CD14-positive monocyte (primary cell): ENCODE measurements at places on chromosomes 12 and 14.

- DNase-seq, result no peak
Observed at GRCh38 chr12:76871742-76872141, 7.1 kb downstream of the CSRP2 start.

GRCh38 chr14:92603309-92604242 is 90.0 kb downstream of the RIN3 start:
- no peak for DNase-seq

DNA sequence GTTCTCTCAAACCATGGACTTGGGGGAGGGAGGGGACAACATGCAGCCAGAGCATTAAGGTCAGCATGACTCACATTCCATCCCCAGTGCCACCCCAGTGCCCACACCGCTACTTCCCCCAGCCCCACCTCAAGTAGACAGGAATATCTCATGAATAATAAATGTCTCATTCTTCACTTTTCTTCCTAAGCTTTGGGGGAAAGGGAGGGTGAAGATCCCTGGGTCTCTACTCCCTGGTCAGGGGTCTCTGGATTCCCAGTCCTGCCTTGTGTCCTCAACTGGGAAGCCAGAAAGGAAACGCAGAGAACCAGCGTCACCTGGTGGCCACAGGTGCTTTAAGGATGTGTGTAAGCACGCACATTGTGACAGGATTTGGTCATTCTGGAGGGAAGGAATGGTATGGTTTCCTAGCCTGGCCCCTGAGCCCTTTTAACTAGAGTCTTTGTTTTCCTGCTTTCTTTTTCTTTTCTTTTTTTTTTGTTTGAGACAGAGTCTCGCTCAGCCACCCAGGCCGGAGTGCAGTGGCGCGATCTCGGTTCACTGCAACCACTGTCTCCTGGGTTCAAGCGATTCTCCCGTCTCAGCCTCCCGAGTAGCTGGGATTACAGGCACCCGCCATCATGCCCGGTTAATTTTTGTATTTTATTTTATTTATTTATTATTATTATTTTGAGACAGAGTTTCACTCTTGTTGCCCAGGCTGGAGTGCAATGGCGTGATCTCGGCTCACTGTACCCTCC is 3.4 kb downstream of the GPR84 start:
- peak; percentile 88 for DNase-seq

GRCh38 chr14:68757618-68758081 is 35.2 kb downstream of the ZFP36L1 start:
- DNase-seq, result peak; percentile 97

DNA sequence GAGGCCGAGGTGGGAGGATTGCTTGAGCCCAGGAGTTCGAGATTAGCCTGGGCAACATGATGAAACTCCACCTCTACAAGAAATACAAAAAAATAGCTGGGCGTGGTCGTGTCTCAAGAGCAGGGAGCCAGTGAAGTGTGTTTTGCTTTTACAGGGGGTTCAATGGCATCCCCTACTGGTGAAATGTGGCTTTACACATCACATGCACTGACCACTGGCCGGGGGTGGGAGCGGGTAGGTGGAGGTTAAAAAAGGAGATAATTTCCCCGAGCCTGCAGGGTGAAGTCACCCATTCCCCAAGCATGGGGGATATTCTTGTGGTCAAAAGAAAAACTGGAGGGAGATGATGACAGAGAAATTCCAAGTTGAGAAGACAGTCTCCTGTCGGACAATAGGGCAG is 63.6 kb upstream of the PWP1 start:
- DNase-seq, result no peak

GRCh38 chr12:131390412-131391334 is 320.2 kb upstream of the SFSWAP start:
- DNase-seq, result no peak

DNA sequence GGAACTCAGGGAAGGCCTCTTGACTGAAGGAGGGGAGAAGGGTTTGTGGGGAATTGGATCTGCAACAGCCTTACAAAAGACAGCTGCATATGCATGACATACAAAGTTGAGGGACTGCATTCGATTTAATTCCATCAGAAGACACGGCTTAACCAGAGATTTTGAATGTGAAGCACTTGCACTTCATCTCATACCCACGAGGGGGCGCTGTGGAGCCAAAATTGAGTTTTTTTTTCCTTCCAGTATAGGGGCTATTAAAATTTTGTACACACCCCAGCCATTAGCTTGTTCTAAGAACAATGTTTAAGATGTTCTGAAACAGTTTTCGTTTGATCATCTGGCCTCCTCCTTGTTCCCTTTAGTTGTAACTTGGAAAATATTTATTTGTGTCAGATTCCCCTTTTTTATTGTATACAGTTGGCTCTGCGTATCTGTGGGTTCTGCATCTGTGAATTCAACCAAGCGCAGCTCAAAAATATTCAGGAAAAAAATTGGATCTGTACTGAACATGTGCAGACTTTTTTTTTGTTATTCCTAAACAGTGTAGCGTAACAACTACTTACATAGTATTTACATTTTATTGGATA is 1.6 kb downstream of the SUDS3 start:
- peak; percentile 58 for DNase-seq

GRCh38 chr12:66537876-66538275 is 141.0 kb downstream of the GRIP1 start:
- no peak for DNase-seq

DNA sequence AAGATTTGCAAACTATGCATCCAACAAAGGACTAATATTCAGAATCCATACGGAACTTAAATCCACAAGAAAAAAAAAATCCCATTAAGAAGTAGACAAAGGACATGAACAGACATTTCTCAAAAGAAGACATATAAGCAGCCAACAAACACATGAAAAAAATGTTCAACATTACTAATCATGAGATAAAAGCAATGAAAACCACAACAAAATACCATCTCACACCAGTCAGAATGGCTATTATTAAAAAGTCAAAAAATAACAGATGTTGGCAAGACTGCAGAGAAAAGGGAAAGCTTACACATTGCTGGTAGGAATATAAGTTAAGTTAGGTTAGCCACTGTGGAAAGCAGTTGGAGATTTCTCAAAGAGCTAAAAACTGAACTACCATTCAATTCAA is 16.2 kb downstream of the CDK17 start:
- DNase-seq, result no peak
